H9 (cell line): ENCODE measurements at places on chromosomes 3 and 15.

DNA sequence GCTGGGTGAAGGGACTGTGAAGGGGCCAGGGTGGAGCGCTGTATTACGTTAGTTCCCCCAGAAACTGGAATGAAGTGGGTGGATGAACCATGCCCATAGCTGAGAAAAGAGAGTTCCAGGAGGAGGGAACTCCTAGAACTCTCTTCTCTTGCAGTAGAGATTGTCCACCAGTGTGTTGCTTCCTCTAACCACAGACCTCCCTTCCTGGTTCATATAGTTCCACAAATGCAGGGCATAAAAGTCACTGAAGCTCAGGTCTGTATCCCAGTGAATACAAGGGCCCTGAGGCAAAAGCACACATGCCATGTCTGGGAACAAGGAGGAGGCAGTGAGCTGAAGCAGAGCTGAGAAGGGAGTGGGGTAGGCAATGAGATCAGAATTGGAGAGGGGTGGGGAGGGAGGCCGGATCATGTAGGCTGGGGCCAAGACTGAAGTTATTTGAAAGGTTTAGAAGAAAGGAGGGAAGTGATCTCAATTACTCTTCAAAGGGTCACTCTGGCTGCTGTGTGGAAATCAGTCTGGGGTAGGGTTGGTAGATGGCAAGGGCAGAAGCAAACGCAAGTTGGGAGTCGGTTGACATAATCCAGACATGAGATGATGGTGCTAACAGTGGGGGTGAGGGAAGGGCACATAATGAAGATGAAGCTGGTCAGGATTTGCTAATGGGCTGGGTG lies 6.5 kb downstream of the A4GNT start:
- no peak for DNase-seq

GRCh38 chr3:193928354-193929209 lies 207.4 kb upstream of the HES1 start:
- DNase-seq: no peak

DNA sequence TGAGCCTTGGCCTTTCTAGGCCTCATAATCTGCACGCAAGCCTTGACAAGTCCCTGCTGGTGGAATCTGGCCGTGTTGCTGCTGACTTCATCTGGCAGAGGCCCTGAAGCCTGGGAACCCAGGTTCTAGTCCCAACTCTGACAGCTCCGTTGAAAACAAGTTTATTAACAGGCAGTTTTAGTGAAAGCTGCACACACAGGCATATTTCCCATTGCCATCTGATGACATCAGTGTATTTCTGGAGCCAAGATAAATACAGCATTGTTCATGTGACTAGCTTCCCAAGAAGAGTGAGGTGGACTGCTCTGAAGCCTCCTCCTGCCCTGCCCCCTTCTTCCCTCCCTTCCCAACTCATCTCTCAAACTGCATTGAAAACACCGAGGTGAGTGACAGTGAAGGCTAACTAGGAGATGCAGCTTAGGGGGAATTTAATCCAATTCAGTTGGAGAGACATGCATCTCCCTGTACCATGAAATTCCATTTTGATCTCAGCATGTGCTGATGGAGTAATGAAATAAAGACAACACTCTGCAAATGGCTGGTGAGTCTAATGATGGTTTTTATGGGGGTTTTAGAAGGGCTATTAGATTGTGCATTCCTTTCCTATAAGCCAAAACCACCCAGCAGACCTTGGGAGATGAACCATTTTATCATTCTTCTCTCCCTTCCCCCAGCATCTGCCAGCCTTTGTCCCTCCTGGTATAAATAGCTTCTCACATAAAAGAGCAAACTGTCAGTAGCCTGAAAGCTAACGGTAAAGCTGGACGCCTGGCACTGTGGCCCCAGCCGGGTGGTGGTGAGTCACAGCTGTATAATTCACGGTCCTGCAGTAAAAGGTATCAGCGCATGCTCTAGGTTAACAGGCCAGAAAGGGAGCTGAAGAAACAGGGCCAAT lies 38.0 kb downstream of the PRICKLE2 start:
- no peak for DNase-seq

GRCh38 chr3:16824081-16824696 lies 60.6 kb upstream of the PLCL2 start:
- DNase-seq: no peak

- peak; percentile 54 for DNase-seq
Observed at GRCh38 chr15:70566047-70566835, 197.1 kb downstream of the UACA start.

- DNase-seq: no peak
Observed at GRCh38 chr3:78988324-78988723, 779.5 kb downstream of the ROBO1 start.

- DNase-seq: no peak
Observed at GRCh38 chr15:97858296-97858695, 102.2 kb upstream of the ARRDC4 start.

- no peak for DNase-seq
Observed at GRCh38 chr3:49805367-49805782, 2.3 kb downstream of the INKA1 start.

DNA sequence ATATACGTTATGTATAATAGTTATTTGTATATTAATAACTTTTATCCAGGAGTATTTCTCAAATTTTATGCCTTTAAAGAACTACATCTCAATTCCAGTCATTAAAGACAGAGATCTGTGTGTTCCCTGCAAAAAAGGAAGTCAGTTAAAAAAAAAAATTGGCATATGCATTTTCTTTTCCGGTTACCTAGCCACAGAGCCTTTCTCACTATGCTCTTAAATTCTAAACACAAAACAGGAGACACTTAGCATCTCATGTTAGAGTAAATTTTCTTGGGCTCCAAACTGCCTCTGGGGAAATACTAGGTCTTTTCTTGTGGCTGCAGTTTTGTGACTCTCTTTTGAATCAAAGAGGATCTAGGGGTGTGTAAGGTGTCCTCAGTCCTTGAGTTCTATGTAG lies 105.9 kb downstream of the KCNH8 start:
- DNase-seq: no peak

GRCh38 chr3:43915546-43915945 lies 224.8 kb downstream of the ABHD5 start:
- no peak for DNase-seq

DNA sequence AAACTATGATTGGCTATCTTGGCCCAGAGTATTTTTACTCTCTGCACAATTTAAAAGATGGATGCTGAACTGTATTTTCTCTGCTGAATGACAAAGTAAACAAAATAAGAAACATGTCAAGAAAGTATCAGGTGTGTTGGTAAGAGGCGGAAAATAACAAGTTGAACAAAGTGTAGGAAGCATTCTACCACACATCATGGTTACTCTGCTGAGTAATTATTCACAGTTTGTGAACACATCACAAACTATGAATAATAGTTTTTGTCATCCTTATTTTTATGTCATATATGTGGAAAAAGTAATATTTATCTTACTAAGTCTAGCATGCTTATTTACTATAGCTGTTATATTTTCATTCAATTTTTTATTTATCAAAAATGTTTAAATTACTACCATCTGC lies 229.2 kb downstream of the MBNL1 start:
- no peak for DNase-seq

DNA sequence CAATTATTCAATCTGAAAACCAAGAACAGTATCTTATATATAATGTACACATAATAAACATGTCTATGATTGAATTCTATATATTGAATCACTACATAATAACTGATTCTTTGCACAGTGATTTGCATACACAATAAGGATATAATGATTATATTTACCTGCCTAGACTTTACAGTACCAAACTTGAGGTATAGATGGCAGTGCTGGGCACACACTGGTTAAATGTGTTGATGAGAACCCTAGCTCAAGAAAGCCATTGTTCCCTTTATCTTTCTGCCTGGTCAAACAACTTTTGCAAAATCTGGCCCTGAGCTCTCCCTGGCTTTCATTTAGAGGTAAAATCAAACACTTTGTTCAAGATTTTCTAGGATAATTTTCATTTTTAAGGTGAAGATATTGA lies 697.7 kb downstream of the TUSC7 start:
- no peak for DNase-seq

DNA sequence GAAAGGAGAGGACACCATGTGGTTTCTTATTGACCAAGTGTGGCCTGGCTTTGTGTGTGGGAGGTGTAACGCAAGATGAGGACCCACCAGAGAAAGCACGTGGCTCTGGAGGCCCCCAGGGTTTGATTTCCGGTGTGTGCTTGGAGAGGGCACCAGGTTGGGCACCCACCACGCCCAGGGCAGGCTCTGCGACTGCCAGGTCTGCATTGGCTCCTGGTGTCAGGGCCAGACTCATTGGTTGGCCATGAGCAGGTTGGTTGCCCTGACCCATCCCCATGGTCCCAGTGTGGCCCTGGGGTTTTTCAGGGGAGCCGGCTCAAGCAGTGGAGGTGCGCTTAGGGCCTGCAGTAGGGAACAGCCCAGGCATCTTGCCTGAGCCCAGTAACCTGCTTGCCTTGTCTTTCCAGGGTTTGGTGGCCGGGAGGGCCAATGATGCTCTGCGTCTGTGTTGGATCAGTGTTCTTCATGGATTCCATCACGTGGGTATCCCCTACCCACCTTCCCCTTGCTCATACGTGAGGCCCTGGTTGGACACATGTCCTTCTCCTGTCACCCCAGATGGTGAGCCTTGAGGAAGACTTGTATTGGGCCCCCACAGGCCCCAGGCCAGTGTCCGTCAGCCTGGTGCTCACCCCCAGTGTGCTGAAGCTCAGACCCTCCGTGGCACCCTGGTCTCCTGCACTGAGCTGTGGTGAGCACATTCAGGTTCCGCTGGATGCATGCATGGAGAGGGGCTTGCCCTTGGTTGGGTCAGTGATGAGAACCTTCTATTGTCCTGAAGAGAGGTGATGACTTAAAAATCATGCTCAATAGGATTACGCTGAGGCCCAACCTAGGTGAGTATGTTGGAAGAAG lies 193.9 kb downstream of the UBE3A start:
- peak; percentile 14 for DNase-seq

GRCh38 chr15:75090388-75090734 lies 67.0 kb downstream of the PPCDC start:
- no peak for DNase-seq

DNA sequence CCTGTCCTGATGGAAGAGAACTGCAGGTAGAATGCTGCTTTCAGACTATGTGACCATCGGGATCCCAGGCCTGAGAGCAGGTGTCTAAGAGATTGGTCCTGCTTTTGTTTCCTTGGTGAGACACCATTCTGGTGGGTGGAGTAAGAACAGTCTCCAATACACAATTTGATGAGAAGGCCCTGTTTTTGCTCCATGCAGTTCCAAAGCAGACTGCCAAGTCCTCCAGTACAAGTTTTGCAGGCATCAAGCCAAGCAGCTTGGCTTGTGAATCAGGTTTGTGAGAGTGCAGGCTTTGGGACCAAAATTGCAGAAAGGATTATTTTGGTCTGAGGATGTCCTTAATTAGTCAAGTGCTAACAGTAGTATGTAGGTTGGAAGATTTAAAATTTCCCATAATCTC lies 381.6 kb downstream of the FOXP1 start:
- DNase-seq: no peak

GRCh38 chr15:79248183-79248582 lies 34.3 kb upstream of the ANKRD34C start:
- no peak for DNase-seq

DNA sequence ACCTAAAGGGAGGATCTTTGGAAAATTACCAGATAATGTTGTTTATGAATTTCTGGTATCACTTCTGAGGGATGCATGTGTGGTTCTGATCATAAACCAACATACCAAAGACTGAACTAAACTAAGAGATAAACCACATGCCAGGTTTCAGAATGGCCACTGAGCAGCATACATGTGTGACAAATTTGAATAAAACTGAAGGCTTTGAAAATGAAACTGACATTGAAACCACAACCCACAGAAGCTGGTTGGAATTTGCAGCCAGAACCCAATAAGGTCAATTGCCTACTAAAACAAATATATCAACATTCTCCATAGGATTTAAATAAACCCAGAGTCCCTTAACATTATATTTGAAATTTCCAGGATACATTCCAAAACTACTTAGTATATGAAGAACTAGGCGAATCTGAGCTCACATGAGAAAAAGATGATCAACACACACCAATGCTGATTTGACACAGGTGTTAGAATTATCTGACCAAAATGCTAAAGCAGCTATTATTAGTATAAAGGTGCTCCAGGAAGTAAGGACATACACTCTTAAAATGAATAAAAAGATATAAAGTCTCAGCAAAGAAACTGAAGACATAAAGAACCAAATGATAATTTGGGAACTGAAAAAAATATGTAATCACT lies 125.0 kb downstream of the ZNF280D start:
- no peak for DNase-seq

GRCh38 chr3:4834403-4834866 lies 144.8 kb upstream of the BHLHE40 start:
- no peak for DNase-seq

DNA sequence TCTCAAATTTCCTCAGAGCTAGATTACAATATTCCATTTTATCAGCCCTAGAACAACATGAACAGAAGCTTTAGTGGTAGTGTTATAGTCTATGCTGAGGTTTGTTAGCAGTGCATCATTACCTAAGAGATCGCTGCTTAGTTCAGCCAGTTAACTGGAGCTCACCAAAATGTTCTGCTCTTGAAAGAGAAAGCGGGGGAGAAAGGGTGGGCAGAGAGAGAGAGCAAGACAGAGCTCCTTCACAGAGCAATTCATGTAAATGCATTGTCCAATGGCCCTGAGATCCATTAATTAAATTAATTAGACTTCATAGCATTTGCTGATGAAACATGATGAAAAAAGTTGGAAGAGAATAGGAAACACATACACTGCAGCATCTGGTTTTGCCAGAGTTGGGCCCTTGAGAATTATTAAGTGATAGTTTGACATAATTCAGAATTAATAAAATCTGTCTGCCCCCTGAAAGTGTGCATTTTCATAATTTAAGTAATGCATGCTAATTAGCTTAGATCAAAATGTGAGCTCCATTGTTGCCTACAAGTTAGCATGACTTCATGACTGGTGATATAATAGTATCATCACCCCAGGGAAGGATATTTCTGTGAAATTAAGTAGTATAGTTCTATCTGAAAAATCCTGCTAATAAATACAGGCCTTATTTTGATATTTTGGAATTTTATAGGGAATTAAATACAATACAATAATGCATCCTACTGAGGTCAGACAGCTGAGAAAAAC lies 86.9 kb upstream of the LYSMD4 start:
- DNase-seq: no peak

DNA sequence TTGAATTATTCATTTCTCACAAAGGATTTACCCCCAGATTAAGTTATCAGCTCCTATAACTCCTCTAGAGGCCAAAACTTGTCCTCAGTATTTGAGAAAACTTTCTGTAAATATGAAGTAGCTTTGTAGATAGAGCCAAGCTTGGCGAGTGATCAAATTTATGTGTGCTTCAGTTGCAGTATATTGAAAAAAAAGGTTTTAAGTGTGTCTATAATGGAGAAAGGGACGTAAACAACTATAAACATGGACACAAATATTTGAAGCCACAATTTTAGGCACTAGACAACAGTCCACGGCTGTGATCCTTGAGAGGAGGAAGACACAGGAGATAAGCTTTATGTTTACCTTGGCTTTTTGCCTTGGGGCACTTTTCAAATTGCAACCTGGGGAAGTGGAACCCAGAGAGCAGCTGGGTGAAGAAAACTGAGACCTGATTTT lies 118.7 kb downstream of the THRB start:
- DNase-seq: no peak
